Right cardiac atrium (tissue), 5 donors: ENCODE measurements at places on chromosomes 4 and X.

- no peak for DNase-seq
Measured at GRCh38 chr4:74540193-74540592, 95.3 kb downstream of the AREG start.

DNA sequence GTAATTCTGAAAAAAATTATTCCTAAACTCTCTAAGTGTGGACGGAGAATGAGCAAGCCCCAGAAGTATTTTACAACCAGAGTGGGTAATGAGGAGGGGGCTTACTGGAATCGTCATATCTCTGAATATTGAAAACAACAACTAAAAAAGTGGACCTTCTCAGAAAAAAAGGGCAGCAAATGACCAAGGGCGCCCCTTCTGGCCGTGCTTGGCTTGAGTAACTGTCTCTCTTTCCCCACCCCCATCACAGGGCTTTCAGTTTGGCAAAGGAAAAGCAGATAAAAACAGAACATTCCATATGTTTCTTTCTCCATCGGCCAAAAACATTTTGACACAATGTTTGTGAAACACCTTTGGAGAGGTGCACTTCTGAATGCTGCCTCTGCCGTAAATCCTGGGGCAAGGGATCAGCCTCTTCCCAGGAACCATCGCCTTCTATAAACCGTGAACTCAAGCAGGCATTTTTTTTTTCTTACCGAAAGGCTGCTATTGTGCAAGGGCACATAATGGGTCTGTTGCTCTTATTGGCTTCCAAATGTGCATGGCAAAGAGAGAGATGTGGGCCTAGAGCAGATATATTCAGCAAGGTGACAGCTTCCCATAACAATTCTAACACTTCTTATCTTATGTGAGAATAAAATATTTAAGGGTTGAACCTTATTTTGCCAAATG is 115.4 kb downstream of the PARM1 start:
- no peak for DNase-seq

DNA sequence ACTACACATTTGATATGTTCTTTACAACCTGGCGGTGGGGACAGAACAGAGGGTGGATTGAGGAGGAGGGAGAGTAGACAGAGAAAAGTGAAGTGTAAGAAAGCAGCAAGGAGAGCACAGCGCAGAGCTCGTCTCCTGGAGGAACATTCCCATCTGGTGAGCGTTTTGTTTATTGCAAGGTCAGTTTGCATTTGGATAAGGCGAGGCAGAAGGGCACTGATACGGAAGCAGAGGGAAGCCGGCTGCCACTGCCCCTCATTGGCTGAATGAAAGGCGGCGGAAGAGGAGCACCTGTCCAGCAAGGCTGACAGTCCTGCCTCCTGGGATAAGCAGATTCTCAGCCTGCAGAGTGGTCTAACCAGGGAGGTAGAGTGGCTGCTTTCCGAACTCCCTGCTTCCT is 83.2 kb downstream of the GPR143 start:
- DNase-seq: no peak

DNA sequence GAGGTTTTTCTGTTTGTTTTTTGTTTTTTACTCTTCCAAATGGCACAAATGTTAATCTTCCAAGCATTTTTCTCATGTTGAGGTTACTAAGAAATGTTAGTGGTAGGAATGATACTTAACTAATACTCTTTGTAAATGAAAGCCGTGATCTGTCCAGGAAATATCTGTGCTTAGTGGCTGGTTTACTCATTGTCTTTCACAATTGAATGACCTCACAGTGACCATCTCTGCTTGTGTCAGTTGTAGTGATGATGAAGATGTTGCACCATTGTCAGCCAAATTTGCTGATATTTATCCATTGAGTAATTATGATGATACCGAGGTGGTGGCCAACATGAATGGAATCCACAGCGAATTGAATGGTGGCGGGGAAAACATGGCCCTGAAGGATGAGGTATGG is 93.5 kb downstream of the TNIP2 start:
- DNase-seq: no peak

GRCh38 chrX:48747415-48748016 is 14.0 kb upstream of the GLOD5 start:
- DNase-seq: no peak

DNA sequence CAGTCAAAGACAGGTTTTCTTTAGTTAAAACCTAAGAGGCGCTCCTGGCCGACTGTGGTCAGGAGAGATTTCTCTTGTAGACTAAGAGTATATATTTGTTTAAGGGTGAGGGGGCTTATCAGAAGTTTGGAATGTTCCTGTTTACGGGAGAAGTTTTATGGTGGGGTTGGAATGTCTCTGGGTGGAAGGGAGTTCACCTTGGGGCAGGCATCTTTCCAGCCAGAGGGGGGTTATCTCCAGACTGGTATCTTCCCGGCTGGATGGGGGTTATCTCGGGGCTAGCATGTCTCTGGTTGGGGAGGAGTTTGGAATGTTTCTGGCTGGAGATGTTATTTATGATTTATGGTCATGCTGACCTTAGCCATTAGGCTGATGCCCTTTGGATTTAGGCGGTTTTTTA is 116.0 kb downstream of the COX7B2 start:
- no peak for DNase-seq

DNA sequence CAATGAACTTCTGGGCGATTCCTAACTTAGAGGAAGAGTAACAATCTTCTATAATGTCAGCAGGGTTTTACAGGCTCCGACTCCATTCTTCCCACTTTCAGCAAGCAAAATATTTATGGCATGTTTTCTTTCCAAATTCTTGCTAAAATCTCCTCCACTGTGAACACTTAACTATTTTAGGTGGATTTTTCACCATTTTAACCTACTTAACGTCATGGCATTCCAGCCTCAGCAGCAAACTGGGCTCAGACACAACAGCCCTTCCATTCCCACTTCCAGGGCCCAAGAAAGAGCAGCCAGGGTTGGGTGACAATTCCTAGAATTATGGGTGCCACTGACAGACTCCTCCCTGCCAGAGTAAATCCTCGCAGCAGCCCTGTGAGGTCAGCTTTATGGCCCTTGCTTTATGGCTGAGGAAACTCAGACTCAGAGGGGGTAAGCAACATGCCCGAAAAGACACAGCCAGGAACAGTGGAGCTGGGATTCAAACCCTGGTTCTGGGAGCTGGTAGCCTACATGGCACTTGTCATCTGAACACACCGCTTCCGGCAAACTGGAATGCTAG is 112.8 kb upstream of the MAP3K15 start:
- no peak for DNase-seq

DNA sequence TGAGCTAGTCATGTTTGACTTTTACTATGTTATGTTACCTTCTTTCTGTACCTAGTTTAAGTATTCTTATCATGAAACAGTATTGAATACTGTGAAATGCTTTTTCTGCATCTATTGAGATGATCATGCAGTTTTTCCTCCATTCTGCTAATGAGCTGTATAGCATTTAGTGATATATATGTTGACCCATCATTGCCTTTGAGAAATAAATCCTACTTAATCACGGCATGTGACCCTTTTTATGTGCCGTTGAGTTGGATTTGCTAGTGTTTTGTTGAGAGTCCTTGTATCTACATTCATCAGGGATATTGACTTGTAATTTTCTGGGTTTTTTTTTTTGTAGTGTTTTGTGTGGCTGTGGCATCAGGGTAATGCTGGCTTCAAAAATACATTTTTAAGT is 537.7 kb upstream of the AADAT start:
- DNase-seq: no peak

DNA sequence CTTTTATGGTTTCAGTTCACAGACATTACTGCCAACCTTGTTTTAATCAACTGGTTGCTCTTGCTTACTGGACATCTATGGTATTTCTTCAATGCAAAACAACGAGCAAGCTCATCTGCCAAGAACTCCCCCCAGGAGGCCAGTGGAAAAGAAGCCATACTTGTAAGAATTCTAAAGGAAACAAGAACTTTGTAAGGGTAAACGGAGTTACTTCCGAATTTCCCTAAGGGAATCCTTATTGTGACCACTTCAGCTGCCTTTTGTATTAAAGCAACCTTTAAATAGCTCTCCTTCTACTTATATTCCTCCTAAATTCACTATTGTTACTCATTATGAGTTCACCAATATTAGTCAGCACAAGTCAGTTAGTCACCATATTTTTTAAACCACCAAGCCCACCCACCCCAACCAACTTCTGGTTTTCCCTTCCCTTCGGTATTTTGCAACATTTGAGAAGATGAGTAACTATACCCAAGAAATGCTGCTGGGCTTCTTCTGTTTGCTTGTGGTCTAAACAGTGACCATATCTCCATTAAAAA is 602.8 kb upstream of the DIPK2B start:
- no peak for DNase-seq

DNA sequence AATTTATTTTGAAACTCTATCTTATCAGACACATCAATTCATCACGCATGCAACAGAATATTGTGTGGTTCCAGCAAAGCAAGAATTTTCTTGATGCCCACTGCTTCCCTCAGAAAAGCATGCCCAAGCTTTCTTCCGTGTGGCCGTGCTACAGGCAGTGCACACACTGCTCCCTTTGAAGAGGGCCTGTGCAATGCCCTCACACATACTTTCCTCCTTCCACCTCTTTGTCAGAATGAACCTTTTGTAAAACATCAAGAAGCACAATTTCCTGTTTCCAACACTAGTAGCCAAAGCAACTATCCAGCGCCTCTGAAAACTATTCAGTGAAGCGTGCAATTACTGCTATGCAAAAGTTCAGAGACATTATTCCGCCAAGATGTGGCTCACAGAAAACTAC is 201.7 kb downstream of the NLGN4X start:
- DNase-seq: no peak

GRCh38 chr4:88481537-88481936 is 24.6 kb downstream of the HERC5 start:
- no peak for DNase-seq

- DNase-seq: peak; percentile 28
Measured at GRCh38 chrX:78327370-78328086, at the start of gene CYSLTR1. TSS of gene CYSLTR1 (minus strand) at chrX:78327611. CDS start at chrX:78273746, 53,865 bp downstream.

DNA sequence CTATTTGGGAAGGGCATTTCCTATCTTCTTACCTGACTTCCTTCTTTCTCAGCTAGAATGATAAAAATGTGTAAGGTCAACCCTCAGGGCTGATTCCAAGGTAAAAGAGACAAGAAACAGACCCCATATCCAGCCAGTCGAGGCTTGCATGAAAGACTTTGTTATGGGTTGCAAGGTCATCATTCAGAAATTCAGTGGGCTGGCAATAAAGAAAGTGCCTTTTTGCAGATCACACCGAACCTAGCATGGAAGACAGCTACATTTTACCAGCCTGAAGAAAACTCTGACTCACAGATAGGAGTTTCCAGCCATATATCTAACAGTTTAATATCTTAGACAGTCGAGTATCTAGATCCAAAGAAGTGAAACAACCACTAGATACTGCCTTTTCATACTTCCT is 87.4 kb downstream of the PDGFC start:
- no peak for DNase-seq

GRCh38 chrX:107384397-107385105 is 64.9 kb upstream of the FRMPD3 start:
- DNase-seq: no peak

- DNase-seq: no peak
Measured at GRCh38 chr4:89897867-89898266, 3.2 kb downstream of the MMRN1 start.

DNA sequence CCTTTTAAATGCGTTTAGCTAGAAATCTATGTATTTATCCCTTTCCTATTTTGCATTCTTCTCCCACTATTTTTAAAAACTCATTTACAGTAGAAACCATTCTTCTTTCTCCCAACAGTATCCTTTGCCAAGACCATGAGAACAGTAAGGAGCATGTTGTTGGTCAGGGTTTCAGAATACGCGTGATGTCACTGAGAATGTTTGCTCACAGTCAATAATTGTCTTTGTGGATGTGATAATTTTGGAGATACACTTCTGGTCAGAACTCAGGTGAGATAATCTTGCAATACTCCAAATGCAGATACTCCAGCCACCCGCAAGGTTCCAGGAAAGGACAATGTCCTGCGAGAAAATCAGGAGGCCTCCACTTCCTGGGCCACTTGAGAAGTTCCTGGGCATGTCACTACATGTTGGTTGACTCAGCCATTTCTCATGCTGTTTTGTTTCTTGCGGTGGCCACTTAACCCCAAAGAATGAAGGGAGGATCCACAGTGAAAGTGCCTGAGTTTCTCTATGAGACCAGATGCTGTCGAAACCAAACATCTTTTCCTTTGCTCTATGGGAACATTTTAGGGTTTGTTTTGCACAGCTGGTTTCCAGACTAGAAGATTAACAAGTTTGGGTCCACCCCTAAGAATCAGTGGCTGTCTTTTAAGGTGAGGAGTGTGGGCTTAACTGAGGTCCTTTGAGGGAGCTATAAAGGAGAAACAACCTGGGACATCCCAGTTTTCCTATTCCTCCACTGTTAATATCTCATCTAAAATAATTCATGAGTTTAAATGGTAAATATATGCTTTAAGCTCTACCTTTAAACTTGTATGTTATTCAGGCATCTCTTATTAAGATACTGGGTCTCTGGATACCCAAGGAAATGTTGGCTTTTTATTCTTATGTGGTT is 116.0 kb downstream of the SOWAHB start:
- no peak for DNase-seq

- DNase-seq: no peak
Measured at GRCh38 chr4:171157462-171158082, 655.6 kb upstream of the GALNTL6 start.

- peak; percentile 72 for DNase-seq
Measured at GRCh38 chr4:140635606-140636005, 66.8 kb upstream of the UCP1 start.

- DNase-seq: no peak
Measured at GRCh38 chr4:109611045-109611646, 51.1 kb downstream of the MCUB start.

DNA sequence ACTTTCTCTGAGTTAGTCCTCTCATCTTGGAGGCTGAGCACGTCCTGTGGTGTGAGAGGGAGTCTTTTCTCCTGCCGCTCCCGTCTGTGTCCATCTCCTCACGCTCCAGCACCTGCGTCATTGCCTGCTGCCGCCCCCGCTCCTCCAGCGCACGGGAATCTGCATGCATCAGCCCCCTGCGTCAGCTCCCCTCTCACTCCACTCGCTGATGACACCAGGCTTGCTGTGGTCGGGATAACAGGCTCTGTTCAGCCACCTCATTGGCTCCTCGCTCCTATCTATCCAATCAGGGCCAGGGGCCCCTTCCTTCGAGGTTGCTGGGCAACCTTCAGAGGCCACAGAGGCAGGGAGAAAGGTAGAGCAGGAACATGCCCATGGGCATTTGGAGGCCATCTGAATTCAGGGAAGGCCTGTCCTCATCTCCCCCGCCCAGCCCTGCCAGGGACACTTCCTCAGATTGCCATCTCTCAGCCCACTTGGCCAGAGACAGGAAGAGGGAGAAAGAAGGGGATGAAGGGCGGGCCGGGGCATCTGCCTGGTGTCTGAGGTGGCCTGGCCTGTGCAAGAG is 9.3 kb downstream of the ZNF185 start:
- no peak for DNase-seq

DNA sequence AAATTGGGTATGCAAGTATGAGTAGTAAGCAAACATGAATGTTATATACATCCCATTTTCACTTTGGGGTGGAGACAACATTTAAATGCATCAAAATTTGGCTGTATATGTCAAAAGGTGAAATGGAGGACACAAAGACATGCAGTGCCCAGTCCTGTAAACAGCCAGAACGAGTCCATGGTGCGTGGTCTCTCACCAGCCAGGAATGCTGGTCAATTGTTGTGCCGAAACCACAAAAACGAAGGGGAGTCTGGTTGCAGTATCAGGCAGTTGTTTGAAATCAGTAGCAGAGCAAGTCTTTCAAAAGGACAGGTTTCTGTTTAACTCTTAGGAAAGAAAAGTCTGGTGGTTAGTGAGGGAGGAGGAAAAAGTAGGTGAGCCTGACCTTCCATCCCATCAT is 22.3 kb upstream of the RNF150 start:
- no peak for DNase-seq
